ENCODE measurements at places on chromosomes 4 and X. TPM values are rescaled to one million over a fixed set of nuclear protein-coding genes. Genes with fewer than 3 reads are reported as not detected.
A peak's percentile ranks its signal among the peaks of the same experiment; 100 is the strongest.

Gene MAGEA9B
- not detected for total RNA-seq

Gene METAP1
- total RNA-seq: 155 TPM

Gene RBMXL3
- not detected for total RNA-seq

Gene CYLC1
- not detected for total RNA-seq

Gene LRIT3
- total RNA-seq: 0.15 TPM

Gene ELF2
- total RNA-seq: 44.3 TPM

DNA sequence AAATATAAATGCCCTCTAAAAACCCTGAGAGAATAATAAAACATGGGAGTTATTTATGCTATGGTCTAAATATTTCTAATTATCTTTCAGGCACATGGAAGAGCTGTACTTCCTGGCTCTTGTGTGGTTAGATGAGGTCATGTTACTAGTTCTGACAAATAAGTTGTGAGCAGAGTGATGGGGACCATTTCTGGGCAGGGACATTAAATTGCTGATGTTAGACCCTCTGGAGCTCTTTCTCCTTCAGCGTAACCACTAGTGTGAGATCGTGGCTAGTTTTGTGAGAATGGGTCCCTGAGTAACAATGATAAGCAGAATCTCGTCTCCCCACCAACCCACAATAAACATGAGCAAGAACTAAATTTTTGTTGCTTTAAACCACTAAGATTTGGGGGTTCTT, 108.0 kb downstream of the MAML3 start:
- no peak for DNase-seq

- peak; percentile 44 for DNase-seq
Measured at GRCh38 chr4:53527326-53527725, 64.0 kb downstream of the LNX1 start.

DNA sequence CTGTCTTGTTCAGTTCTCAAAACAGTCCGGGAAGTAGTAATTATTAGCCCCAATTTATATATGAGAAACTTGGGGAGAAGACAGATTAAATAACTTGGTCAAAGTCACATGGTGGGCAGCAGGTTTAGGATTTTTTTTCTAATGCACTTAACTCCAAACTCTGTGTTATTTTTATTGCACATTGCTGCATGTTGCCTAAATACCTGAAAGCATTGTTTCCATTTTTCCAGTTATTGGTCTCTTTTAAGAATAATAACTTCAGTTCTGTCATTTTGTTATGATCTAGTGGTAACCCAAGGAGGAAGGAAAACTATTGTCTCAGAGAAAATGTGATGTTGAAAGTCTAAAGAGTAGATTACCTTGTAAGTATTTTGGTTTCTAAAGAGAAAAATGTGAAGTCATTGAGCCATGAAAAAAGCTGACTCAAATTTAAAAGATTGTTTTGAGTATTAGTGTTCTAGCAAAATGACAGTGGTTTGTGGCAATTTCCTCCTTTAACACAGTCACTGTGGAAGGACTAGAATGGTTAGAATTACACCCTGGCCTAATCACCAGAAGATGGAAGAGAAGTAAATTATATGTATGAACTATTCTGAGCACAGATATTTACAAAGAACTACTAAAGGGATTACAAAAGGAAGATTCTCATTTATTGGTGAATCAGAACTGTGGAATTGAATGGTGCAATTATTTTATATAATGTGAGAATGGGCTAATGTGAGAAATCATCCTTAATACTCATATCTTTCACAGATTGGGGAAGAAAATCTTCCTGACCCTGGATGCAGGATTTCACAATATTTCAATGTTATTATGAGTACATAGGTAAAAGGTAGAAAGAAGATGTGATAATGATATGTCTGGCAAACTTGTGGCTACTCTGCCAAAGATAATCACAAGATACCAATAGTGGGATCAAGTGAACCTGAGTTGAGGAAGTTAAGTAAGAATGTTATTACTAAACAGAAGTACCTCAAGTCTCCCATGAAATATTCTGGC, 21.7 kb upstream of the CXCL8 start:
- DNase-seq: no peak

DNA sequence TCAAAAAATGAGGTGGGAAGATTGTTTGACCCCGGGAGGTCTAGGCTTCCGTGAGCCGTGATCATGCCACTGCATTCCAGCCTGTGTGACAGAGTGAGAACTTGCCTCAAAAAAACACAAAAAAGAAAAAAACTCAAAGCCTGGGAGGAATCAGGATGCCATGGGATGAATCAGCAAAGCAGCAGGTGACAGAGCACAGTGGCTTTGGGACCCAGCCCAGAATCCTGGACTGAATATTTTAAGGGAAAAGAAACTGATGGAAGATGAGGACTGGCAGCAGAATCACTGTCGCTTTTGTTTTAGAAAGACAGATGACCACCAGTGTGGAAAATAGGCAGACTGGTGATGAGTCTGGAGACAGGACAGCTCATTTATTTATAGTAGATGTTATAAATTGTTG, 16.6 kb downstream of the S100G start:
- DNase-seq: peak; percentile 7

DNA sequence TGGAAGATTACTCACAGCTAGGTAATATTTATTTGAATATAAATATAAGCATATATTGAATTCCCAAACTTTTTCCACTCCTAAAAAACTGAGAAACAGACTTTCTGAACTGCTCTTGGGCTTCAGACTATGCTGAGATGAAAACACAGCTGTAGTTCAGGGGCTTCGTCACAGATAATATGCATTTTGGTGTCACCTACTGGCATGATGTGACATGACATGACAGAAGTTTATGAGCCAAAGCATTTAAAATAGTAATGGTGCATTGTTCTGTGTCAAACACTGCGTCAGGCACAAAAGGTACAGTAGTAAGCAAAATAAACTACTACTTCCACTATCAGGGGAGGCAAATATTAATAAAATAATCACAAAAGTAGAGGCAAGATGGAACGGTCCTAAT, 171.3 kb downstream of the BTC start:
- DNase-seq: peak; percentile 45

DNA sequence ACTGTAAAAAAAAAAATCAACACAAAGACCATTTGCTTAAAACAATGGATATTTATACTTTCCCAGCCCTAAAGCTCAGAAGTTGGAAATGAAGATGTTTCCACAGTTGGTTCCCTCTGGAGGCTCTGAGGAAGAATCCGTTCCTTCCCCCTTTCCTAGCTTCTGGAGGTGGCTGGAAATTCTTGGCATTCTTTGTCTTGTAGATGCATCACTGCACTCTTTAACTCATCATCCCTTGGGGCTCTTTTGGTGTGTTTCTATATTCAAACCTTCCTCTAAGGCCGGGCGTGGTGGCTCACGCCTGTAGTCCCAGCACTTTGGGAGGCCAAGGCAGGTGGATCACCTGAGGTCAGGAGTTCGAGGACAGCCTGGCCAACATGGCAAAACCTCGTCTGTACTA, 78.7 kb downstream of the VCX3A start:
- DNase-seq: no peak

Measured in neural progenitor cell (in vitro differentiated cells).